Testis (tissue), 5 donors: ENCODE measurements at places on chromosomes 3 and 15. TPM values are rescaled to one million over a fixed set of nuclear protein-coding genes. Genes with fewer than 3 reads are reported as not detected.

The GNAT1 gene
- polyA plus RNA-seq, result 2.3 TPM

The STRIT1 gene
- 2.5 TPM for polyA plus RNA-seq

DNA sequence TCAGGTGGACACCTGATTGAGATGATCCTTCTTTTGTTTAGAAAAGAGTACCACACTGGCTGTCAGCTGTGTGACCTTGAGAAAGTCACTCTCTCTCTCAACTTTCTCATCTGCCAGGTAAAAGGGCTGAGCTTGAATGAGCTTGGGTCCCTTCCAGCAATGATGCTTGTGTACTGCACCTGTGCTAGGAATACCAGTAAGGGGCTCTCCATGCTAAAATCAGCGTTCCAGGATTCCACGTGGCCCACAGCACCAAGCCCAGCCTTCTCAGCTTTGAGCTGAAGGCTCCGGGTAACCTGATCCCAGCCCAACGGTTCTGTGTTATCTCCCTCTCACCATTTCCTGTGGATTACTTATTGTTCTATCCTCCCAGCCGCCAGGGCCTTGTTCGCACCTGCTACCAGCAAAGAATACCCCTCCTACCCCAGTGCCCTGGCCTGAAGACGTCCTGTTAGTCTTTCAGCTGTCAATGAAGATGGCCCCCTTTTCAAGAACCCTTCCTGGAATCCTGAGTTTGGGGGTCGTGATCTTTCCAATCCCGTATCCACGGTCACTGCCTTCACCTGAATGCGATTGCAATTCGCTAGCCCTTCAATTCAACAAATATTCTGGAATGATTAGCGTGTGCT, 54.2 kb upstream of the CGNL1 start:
- no peak for DNase-seq

The SCG3 gene
- polyA plus RNA-seq, result 2.0 TPM

GRCh38 chr15:101551696-101552591, 62.4 kb upstream of the PCSK6 start:
- no peak for DNase-seq

The PCSK6 gene
- 43.9 TPM for polyA plus RNA-seq

The TTC21A gene
- polyA plus RNA-seq, result 266 TPM

DNA sequence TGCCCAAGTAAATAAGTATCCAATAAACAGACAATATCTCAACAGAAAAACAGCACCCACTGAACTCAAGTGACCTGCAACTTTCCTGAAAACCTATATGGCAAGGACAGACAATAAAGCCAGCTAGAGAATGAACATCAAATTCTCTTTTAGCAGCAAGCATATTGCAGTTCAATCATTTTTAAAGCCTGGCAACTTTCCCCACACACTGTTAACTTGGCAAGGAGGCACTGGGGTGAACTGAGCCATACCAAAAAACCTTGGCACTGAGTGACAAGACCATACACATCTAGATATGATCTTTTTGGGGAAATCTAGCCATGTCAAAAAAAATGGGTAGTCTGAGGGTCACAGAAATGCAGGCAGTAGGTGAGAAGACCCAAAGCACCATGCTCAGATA, 174.6 kb downstream of the STT3B start:
- no peak for DNase-seq

- DNase-seq, result no peak
These were observed 335.1 kb upstream of the ICE2 start for GRCh38 chr15:60814062-60814461.

The CYP1A2 gene
- not detected for polyA plus RNA-seq

GRCh38 chr3:174330303-174330702, 528.8 kb upstream of the NAALADL2 start:
- no peak for DNase-seq

The LDHAL6B gene
- 119 TPM for polyA plus RNA-seq

DNA sequence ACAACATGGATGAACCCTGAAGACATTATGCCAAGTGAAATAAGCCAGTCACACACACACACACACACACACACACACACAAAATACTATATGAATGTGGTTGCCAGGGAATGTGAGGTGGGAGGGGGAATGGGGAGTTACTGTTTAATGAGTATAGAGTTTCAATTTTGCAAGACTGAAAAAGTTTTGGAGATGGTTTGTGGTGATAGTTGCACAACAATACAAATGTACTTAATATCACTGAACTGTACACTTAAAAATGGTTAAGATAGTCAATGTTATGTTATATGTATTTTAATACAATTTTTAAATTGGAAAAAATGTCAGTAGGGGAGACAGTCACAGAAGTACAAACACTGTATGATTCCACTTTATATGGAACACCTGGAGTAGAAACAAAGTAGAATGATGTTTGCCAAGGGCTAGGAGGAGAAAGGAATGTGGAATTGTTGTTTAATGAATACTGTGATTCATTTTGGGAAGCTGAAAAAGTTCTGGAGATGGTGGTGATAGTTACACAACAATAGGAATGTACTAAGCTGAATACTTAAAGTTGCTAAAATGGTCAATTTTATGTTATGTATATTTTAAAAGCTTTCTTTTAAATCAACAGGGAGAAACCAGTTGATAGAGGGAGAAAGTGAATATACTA, 76.6 kb downstream of the RPL39L start:
- DNase-seq, result no peak

DNA sequence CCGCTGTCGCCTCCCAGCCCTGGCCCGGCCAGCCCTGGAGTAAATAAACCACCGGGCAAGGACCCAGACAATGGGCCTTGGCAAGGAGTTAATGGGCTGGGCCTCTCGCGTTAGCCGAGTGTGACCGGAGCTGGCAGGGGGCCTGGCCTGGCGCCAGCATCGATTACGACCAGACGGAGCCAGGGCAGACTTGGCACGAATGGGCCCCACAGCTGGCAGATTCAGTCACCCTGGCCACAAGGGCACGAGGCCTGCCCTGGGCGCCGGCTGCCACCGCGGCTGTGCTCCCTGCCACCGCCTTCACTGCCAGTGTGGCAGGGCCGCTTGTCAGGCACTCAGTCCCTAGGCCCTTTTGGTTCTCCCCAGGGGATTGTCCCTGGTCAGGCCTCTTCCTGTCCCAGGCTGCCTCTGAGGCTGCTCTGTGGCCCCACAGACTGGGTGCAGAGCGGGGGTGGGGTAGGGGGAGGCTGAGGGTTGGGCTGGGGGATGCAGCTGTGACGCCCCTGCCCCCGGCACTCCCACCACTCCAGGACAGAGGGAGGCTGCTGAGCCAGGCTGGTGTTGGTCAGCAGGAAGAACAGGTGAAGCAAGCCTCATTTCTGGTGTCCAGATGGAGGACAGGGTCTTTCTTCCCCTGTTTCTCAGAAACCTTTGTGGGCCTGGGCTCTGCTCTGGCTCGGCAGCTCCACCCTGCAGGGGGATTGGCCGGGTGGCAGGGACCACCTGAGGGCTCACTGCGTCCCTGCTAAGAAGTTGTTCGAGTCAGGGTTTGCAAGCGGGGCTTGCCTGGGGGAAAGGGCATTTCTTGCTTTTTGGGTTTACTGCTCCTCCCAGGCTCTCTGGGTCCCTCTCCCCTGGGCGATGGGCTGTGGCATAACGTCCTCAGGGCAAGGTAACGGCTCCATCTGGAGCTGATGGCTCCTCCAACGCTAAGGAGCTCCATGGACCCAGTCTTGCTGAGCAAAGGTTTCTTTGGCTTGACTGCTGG, 30.5 kb upstream of the SRP14 start:
- peak; percentile 94 for DNase-seq
